ENCODE measurements at places on chromosomes 2 and 18.

GRCh38 chr2:105872142-105872728 lies 127.5 kb downstream of the NCK2 start:
- no peak for DNase-seq

DNA sequence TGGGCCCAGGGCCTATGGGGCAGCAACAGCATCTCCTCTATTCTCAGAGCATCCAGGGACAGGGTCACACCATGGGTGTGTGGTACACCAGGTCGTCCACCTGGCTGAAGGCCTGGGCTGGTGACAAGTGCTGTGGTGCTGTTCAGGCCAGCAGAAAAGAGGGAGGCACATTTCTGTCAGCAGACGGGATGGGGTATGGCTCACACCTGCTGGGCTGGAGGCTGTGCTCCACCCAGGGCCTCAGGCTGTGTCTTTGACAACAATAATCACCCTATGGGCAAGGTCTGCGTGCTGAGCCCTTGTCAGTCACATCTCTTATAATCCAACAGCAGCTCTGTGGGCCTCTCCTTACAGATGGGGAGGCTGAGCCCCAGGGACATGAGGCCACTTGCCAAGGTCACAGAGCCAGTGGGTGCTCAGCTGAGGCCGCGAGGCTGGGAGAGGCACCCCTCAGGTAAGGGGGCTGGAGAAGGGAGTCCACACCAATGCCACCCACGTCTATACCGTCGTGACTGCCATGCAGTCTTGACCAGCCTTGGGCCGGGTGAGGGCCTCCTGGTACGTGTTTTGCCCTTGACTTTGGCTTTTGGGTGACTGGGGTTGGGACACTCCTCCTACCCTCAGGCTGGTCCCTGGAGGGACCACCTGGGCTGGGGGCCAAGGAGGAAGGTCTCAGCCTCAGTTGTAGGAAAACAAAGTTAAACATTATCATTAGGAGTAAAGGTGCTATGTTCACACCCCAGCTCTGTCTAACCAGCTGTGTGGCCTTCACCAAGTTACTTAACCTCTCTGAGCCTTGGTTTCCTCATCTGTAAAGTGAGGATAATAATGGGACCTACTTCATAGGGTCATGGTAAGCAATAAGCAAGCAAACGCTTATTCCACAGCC lies 5.6 kb upstream of the HS6ST1 start:
- no peak for DNase-seq

- DNase-seq: no peak
Observed at GRCh38 chr18:64444819-64445218, 295.9 kb upstream of the LINC00305 start.

DNA sequence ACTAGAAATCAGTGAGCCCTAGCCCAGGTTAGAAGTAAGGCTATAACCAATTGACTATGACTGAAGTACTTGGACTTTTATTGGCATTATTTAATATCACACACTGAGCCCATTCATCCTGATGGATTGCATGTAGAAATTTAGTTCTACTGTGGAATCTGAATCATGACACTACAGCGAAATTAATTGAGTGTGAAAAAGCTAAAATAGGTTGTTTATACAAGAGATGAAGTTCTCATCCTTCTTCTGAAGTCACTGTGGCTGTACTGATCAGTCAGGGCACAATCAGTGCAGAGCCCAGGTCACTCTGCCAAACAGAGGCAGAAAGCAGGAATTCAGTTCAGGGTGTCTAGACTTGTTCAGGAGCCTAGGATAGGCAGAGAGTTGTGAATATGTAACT lies 158.9 kb downstream of the BABAM2 start:
- DNase-seq: no peak

DNA sequence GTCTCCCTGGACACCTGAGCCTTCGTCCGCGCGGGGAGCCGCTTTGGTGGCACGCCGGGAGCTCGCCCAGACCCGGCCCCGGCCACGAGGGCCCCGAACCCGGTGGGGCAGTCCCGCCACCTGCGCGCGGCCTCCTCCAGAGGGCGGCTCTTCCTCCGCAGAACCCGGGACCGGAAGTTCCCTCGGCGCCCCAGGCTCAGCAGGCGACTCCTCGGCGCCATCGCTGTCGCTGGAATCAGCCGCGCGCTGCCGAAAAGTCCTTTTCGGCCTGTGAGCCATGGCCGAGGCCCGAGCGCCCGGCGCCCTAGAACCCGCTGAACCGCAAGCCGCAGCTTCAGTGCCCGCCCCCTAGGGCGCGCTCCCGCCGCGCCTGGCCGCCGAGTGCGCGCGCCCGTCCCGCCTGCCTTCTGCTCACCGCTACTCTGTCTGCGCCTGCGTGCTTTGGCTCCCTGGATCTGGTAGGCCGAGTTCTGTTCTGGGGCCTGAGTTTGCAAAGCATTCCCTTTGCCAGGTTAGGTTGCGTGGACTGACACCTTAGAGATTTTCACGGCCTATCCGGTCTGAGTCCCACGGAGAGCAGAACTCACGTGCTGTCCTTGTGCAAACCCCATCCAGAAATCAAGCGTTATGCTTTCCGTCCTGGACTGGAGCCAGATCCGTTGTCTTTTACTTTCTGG lies at the start of gene GCFC2:
Gene GCFC2 (minus strand): TSS at position 339 of the 677 bp plus-strand sequence. CDS start 60 bp downstream, at position 279.
- DNase-seq: peak; percentile 79

Data from activated CD4-positive, CD25-positive, alpha-beta regulatory T cell (primary cell).